Occipital lobe (tissue), 3 donors: ENCODE measurements at places on chromosomes 1 and 21. TPM values are rescaled to one million over a fixed set of nuclear protein-coding genes. Genes with fewer than 3 reads are reported as not detected.

LRRC40 gene
- total RNA-seq: 97.8 TPM

SPRR2B gene
- not detected for total RNA-seq

IL6R gene
- 2.8 TPM for total RNA-seq

GCSAML gene
- under 0.01 TPM for total RNA-seq

WNT3A gene
- total RNA-seq: not detected

CFAP107 gene
- total RNA-seq: not detected

TNFAIP8L2 gene
- 0.78 TPM for total RNA-seq

MIXL1 gene
- total RNA-seq: not detected

ACTN2 gene
- 59.1 TPM for total RNA-seq

MTF2 gene
- total RNA-seq: 94.7 TPM

SYT11 gene
- total RNA-seq: 188 TPM

PRR9 gene
- total RNA-seq: not detected

GJA5 gene
- total RNA-seq: 1.4 TPM

MYCL gene
- total RNA-seq: 12.5 TPM

NR1I3 gene
- total RNA-seq: 0.47 TPM

PRDM16 gene
- total RNA-seq: 6.7 TPM

NGF gene
- total RNA-seq: 0.78 TPM

ACTL8 gene
- not detected for total RNA-seq

ATF3 gene
- total RNA-seq: 3.1 TPM

CHI3L1 gene
- 1.6 TPM for total RNA-seq

S1PR1 gene
- 21.2 TPM for total RNA-seq

SLC5A3 gene
- total RNA-seq: 73.0 TPM

CFAP57 gene
- 1.4 TPM for total RNA-seq

CFHR2 gene
- total RNA-seq: not detected

CLCA1 gene
- total RNA-seq: 0.16 TPM

SOD1 gene
- 78.0 TPM for total RNA-seq

CD2 gene
- total RNA-seq: not detected

RGS18 gene
- 0.78 TPM for total RNA-seq

SEMA4A gene
- 13.6 TPM for total RNA-seq
